ENCODE measurements at places on chromosomes 7 and 10.

- DNase-seq: no peak
These were observed 89.0 kb upstream of the KIAA1217 start for GRCh38 chr10:24119896-24120295.

DNA sequence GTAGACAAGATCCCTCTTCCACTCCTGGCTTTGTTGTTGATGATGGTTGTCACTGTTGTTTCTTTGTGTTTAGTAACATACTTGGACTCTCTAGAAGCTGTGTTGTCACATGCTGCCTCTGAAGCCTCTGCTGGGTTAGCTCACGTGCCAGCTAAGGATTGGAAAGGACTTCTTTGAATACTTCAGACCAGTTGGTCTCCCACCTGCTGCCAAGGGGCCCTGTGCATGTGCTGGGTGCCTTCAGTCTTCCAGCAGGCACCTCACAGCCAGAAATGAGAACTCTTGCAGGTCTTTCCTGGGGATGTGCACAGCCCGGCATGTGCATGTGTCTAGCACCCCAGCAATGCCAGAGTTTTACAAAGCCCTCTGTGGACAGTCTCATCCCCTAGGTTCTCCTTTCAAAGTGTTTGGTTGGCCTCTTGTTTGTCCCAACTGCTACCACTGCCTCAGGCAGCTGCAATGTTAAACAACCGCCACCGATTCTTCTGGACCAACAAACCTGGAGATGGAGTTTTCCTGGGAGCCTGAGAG is 21.7 kb upstream of the NCAPG2 start:
- DNase-seq: no peak

GRCh38 chr10:93287775-93288174 is 194.4 kb downstream of the MYOF start:
- peak; percentile 23 for DNase-seq

- DNase-seq: peak; percentile 32
These were observed 4.6 kb downstream of the SEC23IP start for GRCh38 chr10:119896937-119897770.

DNA sequence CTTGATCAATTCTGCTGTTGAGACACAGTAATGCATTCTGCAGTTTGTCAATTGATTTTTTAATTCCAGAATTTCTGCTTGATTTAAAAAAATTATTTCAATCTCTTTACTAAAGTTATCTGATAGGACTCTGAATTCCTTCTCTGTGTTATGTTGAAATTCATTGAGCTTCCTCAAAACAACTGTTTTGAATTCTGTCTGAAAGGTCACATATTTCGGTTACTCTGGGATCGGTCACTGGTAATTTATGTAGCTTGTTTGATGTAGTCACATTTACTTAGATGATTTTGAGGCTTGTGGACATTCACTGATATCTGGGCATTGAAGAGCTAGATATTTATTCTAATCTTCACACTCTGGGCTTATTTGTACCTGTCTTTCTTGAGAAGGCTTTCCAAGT is 67.2 kb upstream of the NME8 start:
- no peak for DNase-seq

DNA sequence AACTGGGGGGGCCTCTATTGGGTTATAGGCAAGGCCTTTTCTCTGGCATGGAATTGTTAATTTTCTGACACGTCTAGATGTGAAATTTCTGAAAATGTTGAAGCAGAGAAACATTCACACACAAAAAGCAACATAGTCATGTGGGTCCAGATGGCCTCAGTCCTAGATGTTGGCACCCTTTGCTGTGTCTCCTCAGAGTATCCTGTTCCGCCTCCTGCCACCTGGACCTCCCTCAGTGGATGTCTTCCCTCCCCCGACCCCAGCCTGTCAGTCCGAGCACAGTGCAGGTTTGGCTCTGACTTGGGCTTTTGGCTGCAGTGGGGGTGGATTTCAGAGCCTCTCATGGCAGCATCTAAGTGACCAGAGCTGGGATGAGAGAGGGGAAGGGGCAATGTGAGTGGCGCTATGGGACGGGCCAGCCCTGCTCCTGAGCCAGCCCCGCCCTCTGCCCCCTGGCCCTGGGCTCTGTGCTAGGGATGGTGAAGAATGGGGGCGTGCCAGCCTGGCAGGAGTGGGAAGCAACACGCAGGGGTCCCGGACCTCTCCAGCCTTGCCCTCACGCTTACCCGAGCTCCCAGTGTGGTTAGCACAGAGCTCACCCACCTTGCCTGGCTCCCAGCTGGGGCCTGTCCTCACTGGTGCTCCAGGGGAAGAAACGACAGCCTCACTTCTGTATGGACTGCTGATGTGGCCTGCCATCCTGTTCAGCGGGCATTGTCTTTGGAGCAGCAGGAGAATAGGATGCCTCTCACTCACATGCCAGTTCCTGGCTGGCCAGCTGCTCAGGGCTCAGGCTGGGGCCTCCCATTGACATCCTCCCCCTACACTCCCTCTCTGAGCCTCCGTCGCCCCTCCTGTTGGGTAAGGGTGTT is 6.2 kb downstream of the ATP6V0E2 start:
- DNase-seq: no peak

GRCh38 chr10:92231196-92231595 is 59.7 kb downstream of the CPEB3 start:
- DNase-seq: no peak

GRCh38 chr7:36880108-36880507 is 155.8 kb upstream of the AOAH start:
- no peak for DNase-seq

DNA sequence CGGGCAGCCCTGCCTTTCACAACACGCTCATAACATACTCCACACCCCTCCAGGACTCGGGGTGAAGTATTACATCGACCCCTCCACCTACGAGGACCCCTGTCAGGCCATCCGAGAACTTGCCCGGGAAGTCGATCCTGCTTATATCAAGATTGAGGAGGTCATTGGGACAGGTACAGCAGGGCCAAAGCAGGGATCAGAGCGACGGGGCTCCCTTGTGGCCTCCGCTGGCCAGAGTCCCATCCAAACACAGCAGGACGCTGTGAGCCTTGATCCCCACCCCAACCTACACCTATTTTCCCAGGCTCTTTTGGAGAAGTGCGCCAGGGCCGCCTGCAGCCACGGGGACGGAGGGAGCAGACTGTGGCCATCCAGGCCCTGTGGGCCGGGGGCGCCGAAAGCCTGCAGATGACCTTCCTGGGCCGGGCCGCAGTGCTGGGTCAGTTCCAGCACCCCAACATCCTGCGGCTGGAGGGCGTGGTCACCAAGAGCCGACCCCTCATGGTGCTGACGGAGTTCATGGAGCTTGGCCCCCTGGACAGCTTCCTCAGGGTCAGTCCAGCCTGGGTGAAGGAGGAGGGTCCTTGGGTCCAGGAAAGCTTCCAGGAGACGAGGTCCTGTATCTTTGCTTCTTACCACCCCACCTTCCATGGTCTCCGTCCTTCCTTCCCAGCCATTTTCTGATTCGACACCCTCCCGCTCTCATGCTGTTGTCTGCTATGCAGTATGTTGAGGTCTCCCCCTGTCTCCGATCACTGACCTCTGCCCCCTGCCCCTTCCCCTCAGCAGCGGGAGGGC is 13.5 kb downstream of the EPHB6 start:
- DNase-seq: no peak

DNA sequence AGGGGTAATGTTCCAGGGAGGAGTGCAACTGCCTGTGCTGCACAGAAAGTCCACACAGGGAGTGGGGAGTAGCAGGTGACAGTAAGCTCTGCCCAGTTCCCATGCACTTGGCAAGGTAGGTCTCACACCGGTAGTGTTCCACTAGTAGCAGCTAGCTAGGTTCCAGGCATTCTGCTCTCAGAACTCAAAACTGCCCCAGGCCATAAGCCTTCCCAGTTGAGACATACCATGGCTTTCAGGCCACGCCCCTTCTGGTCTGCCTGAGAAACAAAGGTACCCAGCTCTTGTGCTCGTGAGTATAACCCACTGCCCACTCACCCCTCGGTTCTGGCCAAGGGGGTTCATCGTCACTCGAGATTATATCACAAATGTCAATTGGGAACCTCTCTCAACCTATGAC is 12.6 kb downstream of the CASP7 start:
- no peak for DNase-seq

DNA sequence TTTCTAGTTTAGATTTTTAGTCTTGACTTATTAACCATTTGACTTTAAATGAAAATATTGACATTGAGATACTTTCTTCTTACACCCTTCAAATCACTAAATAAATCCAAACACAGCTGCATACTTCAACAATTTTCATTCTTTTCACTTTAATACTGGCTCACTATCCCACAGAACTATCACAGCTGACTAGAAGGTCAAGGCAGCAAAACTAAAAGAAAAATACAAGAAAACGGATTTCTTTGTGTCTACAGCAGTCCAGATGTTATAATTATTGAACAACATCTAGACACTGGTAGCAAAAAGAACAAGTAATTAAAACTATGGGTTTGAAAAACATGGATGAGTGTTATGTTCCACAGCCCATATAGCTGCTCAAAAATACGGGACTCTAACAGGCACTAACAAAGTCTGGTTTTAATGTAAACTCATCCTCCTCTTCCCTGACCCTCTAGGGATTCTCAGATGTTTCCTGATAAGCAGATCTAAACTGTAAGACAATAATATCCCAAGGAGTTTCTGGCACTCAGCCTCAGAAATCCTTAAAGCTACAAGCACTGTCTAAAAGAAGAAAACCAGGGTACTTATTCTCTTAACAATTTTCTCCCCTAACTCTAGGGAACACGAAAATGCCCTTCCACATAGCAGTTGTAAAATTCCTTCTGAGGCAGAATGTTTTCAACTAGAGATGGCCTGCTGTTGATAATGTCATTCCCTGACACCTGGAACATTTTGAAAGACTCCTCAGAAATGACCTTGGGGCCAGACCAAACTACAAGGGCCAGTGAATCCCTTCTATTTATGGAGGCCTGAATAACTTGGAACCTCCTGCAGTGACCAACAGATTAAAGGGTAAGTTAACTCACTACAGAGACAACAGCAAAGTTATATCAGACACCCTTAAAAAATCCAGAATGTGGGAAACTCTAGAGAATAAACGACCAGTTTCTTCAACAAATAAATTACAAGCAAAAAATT is 12.8 kb downstream of the DNMBP start:
- DNase-seq: no peak

GRCh38 chr7:47326808-47327207 is 255.1 kb downstream of the TNS3 start:
- no peak for DNase-seq

DNA sequence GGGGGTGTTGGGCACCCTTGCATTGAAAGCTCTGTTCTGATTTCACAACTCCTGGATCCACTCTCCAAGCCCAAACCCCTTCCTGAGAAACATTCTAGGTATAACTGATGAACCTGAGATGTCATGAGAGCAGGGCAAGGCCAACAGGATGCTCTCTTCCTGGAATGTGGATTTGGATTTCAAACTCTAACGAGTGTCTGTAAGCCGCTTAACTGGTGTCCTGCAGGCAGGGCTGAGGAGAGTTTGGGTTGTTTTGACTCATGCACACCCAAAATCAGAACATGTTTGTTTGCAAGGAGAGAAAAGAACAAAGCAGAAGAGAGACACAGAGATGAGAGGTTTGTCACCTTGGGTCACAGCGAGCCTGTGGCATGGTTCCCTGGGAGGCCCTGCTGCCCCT is 24.6 kb upstream of the AKR1E2 start:
- DNase-seq: no peak

GRCh38 chr7:39589323-39590111 is 23.3 kb downstream of the YAE1 start:
- peak; percentile 95 for DNase-seq

- DNase-seq: no peak
These were observed 32.4 kb downstream of the SEMA3D start for GRCh38 chr7:85154282-85154937.

DNA sequence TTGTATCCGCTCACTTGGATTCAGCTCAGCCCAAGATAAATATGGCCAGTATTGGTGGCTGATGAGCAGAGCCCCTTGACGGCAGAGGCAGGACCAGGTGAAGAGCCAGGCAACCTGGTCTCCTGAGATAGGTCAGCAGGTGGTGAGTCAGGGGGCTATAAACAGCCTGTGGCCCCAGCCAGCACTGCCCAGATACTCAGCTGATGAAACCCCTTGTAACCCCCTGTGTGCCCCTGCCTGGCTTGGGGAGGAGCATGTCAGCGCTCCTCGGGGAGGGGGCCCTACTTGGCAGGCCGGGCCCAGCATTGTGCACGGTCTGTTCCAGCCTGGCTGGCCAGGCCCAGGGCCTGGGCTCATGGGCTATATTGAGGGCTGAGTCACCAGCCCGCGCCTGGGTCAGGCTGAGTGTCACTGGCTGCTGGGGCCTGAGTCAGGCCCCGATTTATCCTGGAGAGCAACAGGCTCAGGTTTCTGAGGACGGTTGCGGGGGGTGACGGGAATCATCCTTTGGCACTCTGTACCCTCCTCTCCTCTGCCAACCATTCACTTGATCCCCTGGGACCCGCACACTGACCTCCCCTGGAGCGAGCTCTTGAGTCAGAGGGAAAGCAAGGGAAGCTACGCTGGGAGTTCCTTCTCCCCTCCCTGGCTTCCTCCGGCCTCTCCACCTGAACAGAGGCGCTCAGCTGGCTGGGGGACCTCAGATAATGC is 2.8 kb upstream of the FLNC start:
- DNase-seq: no peak

GRCh38 chr7:997404-998395 is 14.7 kb downstream of the CYP2W1 start:
- DNase-seq: no peak

DNA sequence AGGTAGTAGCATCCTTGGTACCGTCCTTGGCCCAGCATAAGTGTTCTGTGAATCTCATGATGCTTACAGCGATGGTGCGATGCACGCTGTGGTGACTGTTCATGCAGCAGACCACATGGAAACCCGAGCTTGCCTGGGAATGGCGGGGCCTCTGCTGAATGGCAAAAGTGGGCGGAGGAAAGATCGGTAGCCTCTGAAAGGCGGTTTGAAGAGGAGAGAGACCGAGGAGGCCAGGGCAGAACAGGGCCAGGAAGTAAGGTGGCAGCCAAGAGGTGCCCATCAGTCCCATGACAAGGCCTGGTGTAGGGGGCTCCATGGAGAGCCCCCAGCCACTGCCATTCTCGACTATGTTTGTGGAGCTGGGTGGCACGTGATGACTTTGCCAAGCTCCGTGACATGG is 33.2 kb upstream of the CNPY1 start:
- no peak for DNase-seq

- DNase-seq: no peak
These were observed 40.9 kb upstream of the SEMA3E start for GRCh38 chr7:83689855-83690254.

DNA sequence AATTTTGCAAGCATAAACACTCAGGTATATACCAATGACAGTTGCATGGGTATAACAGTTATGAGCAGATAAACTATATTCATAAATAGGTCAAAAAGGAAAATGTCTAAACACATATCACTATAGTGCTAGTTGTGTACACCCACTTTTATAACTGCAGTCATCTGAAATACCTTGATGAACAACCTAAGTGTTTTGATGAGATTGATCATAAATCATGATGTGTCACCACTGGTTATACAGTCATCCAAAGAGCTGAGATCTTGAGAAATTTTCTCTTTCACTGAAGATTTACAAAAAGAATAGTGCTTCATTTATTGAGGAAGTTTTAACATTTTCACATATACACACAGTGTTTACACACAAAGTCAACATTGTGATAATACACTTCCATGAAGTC is 78.6 kb upstream of the SLC25A13 start:
- DNase-seq: no peak
